ENCODE measurements at places on chromosomes 13 and 19.

GRCh38 chr19:22622901-22623840, 11.0 kb upstream of the ZNF492 start:
- DNase-seq, result no peak

GRCh38 chr19:7397687-7398086, 49.0 kb downstream of the ARHGEF18 start:
- DNase-seq, result peak; percentile 96

DNA sequence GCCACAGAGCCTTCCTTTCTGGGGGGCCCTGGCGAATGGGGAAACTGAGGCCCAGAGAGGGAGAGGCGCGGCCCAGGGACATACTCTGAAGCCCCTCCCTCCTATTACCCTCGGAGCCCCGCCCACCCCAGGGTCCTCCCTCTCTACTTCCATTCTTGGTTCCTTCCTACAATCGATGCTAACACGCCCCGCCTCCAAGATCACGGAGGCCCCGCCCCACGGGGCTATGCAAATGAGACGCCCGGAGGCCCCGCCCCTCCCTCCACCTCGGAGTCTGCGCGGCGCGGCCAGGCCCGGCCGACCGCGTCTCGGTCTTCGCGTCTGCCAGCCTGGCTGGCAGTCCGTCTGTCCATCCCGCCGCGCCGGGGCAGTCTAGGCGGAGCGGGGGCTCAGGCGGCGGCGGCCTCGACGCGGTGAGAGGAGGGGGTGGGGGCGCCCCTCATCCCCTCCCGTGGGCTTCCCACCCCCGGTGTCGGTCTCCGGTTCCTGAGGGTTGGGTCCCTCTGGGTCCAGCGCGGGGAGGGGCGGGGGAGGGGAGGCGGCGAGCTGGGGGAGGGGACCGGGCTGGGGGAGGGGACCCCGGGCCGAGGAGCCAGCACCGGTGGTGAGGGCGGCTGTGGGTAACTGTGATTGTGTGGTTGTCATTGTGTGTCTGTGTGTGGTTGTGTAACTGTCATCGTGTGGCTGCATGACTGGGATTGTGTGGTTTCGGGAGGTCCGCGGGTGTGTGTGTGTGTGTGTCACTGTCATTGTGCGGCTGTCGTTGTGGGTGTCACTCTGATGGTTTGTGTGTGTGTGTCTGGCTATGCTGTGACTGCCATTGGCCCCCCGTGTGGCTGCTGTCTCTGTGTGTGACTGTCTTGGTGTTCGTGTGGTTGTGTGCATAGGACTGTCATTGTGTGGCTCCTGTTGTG, at the start of gene PLPPR2:
TSS of gene PLPPR2 (plus strand) at position 273 of the 914 bp plus-strand sequence. CDS start 2,242 bp downstream, outside the sequence.
- DNase-seq, result peak; percentile 87

DNA sequence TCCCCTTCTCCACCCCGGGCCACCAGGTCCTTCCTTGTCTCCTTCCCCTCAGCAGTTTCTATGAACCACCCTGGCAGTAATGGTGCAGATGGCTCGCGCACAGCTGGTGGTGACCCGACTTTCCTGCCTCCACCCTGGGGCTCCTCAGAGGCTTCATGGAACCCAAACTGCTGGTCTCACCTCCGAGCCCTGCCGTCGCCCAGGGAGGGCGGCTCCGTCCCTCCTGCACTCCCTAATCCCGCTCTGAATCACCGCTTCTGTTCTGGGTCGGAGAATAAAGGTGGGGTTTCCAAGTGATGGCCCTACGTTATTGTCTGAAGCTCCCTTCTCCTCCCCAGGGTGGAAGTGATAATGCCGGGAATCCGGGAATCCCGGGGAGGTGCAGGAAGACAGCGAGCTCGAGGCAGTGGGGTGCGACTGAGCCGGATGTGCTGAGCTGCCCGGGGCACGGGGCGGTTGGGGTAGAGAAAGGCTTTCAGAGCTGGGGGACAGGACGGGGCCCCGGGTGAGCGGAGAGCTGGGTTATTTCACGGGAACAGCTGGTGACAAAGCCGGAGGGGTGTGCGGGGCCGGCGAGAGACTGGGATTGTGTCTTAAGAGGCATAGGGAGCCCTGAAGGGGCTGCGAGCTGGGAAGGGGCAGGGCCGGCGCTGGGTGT, 711 bp downstream of the FUT2 start:
- DNase-seq, result no peak

DNA sequence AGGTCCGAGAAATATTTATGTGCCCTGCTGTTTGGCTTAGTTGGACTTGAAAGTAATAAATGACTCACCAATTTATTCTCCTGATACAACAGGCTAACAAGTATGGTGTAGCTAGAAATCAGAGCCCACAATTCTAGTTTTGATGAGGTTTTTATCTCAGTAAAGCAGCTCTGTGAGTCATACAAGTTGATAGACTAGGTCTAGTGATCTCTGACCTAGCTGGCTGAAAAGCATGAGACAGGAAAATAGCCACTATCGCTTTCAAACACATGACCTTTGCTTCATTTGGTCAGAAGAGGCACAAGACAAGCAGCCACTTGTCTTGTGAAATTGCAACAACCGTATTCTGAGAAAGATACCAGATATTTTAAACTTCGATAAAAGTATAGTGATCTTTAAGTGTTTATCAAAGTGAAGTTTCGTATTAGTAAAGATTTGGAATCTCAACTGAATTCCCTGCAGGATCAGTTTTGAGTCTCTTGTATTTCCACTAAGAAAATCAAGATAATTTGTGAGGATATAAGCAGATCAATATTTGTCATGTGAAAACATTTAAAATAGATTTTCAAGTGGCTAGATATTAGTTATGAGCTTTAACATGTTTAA, 126.7 kb downstream of the MAB21L1 start:
- DNase-seq, result peak; percentile 0

- DNase-seq, result peak; percentile 68
These were observed 62.7 kb downstream of the COL4A1 start for GRCh38 chr13:110244071-110244830.

- no peak for DNase-seq
These were observed 44.9 kb downstream of the ESD start for GRCh38 chr13:46751811-46752635.

GRCh38 chr13:113058129-113058987, 47.2 kb upstream of the F7 start:
- DNase-seq, result no peak

DNA sequence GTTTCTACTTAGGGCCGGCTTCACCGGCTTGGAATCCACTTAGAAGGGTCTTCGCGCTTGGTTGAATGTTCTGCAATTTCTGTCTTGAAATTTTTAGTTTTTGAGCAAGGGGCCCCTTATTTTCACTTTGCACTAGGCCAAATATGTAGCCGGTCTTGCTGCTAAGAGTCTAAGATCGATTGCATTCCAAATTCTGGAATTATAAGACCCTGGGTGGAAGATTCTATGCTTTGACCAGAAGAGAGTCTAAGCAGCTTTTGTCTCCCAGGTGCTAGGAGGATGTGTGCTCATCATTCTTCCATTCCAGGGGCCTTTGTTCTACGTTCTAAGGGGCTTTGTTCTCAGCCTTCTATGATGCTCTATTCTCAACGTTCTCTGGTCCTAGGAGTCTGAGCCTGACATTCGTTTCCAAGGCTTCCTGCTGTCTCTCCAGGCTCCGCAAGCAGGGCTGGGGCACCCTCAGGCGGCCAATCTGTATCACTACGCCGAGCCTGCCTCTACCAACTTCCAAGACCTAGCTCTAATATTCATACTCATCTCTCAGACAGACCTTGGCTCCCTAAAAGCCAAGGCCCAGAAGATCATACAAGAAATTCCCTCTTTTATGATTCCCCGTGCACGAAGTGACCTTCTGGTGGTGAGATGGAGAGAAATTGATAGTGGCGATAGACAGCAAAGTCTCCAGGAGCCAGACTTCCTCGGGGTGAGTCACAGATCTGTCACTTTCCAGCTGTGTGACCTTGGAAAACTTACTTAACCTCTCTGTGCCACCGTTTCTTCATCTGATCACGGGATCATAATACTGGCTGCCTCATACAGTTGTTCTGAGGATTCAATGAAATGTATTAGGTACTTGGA, 982 bp upstream of the DACT3 start:
- DNase-seq, result peak; percentile 91

DNA sequence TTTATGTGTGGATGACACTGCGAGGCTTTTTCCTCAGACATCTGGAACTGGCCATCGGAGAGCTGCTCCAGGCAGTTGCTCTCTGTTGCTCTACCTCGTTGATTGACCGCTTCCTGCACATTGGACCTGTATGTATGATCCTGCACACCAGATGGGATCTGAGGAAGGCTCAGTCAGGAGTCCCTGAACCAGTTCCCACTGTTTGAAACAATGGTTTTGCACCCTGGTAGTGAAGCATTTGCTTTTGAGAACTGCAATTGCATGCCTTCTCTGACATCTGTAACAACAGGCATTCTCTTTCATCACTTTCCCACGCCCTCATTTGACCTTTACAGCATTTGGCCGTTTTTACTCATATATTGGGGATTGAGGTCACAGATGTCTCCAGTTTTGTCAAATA, 61.1 kb upstream of the NPAS1 start:
- DNase-seq, result peak; percentile 81

GRCh38 chr13:37418490-37418889, 180.1 kb downstream of the POSTN start:
- DNase-seq, result peak; percentile 50

GRCh38 chr13:55067946-55068345, 2039.3 kb downstream of the OLFM4 start:
- DNase-seq, result no peak

GRCh38 chr13:112635323-112635722, 47.4 kb upstream of the TUBGCP3 start:
- DNase-seq, result no peak

- DNase-seq, result peak; percentile 98
These were observed at the start of gene PSMD8 for GRCh38 chr19:38374332-38375097. Gene PSMD8, plus strand, starts transcription at chr19:38374571. Its CDS starts 31 bp downstream, at chr19:38374602.

GRCh38 chr19:48569814-48570213, 17.8 kb downstream of the SULT2B1 start:
- peak; percentile 74 for DNase-seq

DNA sequence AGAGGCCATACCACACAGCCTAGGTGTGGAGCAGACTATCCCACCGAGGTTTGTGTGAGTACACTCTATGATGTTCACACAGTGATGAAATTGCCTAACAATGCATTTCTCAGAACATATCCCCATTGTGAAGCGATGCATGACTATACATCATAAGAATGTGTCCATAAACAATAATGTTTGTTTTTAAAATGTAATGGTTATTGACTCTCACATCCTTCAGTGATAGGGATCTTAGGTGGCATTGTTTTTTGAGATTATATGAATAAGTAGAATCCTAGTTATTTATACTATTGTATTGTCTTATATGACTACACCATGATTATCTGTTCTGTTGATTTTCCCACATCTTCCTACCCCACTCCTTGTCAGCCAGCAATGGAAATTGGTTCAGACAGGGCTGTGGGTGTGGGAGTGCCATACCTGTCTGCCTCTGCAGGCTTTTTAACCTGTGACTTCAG, 13.6 kb downstream of the CCNA1 start:
- no peak for DNase-seq

DNA sequence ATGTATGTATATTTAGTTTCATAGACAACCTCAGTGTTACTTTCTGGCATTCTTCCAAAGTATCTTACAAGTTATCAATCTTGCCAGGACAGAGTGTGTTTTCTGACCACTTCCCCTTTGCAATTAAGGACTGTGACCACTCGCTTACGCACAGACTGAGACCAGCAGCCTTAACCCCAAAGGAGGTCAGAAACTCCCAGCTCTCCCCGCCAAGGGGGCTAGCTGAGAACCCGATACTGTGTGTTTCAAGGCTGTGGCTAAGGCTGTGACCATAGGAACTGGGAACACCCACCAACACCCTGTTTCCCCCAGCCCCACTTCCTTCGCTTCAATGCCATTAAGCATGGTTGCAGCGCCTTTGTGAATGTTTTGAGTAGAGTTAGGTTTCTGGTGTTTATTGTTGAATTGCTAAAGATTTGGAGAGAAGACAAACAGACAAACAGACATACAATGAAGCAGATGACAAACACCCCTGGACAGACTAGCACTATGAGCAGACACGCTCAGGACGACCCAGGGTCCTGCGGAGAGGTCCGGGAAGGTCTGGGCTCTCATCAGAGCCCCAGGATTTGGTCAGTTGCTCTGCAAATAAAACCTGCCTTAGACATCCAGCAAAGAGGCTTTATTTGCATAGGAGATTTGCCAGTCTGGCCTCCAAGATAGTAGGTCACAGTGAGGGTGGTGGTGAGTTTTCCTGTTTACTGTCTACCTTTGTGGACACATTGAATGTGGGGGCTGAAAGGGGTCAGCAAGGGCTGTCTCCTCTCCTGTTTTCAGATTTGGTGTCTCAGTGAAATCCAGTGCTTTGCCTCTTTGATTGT, 25.0 kb upstream of the TNFSF11 start:
- DNase-seq, result peak; percentile 30

DNA sequence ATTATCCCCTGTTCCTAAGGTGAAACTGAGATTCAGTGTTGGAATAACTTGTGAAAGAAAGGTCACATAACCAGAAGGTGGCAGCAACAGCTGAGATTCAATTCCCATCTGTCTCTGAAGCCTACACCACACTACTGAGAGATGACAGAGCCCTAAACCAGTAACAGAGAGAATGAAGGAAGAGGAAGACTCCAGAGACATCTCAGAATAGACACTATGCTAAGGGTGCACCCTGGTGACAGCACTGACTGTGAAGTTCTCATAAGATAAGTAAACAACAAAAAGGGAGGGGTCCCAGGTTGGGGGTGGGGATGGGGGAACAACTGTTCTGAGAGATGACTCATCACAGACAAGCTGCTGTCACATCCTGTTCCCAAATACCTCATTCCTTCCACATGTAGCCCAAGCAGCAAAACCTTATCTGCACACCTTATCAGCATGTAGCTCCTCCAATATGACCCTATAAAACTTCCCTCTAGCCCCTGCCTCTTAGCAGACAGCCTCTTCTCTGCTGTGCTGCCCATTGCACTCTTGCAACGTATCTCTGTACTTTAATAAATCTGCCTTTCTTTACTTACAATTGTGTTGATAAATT, 46.5 kb downstream of the UTP14C start:
- DNase-seq, result peak; percentile 25

DNA sequence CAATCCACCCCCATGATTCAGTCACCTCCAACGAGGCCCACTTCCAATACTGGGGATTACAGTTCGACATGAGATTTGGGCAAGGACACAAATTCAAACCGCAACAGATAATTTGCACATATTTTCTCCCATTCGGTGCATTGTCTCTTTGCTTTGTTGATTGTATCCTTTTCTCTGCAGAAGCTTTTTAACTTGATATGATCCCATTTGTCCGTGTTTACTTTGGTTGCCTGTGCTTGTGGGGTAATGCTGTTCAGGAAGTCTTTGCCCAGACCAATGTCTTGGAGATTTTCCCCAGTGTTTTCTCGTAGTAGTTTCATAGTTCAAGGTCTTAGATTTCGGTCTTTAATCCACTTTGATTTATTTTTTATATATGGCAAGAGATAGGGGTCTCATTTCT, 330.8 kb upstream of the SPRY2 start:
- no peak for DNase-seq

DNA sequence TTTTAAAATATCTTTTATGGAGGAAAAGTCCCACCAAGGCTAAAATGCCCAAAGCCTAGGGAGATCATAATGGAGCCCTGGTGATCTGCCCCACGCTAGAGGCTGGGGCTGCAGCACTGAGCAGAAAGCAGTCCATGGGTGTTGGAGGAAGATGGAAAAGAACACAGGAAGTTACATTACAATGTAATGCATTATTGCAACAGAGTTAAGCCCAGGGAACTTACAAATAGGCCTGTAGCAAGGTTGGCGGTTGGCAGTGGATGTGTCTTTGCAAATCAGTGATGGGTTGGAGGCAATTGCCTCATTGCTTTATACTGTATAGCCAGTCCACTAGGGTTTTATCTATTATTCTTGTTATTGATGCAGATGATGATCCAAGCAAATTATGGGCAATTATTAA, 399.9 kb downstream of the NDFIP2 start:
- peak; percentile 28 for DNase-seq

GRCh38 chr19:53626486-53626885, 5.3 kb upstream of the DPRX start:
- peak; percentile 81 for DNase-seq

GRCh38 chr13:73428137-73428536, 369.3 kb downstream of the KLF5 start:
- peak; percentile 46 for DNase-seq
